ENCODE measurements at places on chromosomes 2 and 18.
A peak's percentile ranks its signal among the peaks of the same experiment; 100 is the strongest.

GRCh38 chr2:114862243-114862642, 419.8 kb downstream of the DPP10 start:
- no peak for DNase-seq

GRCh38 chr2:132977812-132978529, 308.0 kb upstream of the LYPD1 start:
- DNase-seq = no peak

- DNase-seq = no peak
These were observed 316 bp downstream of the WDR12 start for GRCh38 chr2:202911203-202911511.

- no peak for DNase-seq
These were observed 336.8 kb downstream of the MYCN start for GRCh38 chr2:16277117-16277516.

DNA sequence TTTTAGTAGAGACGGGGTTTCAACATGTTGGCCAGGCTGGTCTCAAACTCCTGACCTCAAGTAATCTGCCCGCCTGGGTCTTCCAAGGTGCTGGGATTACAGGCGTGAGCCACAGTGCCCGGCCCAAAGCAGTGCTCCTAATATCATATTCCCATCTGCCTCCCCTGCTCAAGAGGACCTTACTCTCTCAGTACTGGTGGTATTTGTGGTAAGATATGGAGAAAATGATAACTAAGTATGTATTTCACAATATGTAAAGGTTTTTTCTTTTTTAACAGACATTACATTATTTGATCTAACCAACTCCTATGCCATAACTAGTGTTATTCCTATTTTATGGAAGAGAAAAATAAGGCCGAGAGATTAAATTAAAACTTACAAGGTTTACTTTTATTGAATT, 201.0 kb downstream of the CAMKMT start:
- DNase-seq = no peak

DNA sequence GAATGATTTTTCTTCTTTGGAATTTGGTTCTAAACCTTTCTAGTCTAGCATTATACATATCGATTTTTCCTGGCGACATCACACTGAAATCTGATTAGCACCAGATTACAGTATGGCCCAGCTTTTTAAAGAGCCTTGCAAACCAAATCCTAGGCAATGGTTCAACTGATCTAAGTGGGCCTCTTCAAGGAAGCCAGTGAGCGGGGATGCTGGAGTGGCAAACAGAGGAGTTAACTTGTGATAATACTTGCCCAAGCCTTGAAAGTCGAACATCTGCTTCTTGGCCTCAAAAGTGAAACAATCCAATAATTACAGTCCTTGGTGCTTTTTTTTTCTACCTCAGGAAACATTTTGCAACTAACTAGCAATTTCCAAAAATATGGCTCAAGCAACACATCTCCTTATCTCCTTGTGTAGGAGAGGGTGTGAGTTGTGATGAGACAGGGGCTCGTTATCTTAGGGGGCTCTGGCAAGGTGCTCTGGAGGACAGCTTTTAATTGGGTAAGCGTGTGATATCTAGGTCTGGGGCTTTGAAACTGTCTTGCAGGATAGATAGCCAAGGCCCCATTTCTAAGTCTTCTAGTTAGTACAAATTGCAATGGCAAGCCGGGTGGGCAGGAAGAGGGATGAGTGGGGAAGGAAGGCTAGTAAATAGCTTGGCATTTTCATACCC, 240.2 kb upstream of the CCDC68 start:
- DNase-seq = no peak

- DNase-seq = no peak
These were observed 182.4 kb downstream of the CELF4 start for GRCh38 chr18:37383036-37383785.

GRCh38 chr2:73828389-73828817, 358 bp upstream of the STAMBP start:
- DNase-seq = no peak

DNA sequence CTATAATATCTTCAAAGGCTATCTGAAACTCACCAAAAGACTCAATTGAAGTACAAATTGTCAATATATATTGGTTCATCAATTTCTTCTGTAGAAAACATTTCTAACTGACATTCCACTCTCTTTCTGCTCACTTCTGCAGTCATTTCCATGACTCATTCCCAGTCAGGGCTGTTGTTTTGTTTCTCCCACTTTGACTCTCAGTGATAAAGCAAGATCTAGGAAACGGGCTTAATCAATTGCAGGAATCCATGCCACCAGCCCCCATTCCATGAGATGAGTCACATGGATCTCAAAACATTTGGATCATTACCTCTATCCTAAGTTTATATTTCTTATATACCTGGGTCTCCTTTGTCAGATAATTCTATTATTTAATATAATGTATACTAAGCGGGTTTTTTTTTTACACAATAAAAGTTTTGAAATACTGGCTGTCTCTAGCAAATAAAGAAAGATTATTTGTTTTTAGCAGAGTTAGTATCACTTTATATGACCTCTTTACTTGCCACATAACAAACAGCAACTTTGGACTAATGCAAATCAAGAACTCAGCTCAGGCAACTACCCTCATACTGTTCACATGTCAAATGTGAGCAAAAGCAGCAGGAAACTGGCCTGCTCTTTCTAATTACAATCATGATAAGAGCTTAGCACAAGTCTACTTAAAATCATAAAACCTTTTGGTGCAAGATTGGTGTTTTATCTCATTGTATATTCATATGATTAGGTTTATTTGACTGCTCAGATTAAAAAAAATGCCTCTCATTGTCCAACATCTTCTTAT, 251.1 kb upstream of the PIK3C3 start:
- DNase-seq = no peak

DNA sequence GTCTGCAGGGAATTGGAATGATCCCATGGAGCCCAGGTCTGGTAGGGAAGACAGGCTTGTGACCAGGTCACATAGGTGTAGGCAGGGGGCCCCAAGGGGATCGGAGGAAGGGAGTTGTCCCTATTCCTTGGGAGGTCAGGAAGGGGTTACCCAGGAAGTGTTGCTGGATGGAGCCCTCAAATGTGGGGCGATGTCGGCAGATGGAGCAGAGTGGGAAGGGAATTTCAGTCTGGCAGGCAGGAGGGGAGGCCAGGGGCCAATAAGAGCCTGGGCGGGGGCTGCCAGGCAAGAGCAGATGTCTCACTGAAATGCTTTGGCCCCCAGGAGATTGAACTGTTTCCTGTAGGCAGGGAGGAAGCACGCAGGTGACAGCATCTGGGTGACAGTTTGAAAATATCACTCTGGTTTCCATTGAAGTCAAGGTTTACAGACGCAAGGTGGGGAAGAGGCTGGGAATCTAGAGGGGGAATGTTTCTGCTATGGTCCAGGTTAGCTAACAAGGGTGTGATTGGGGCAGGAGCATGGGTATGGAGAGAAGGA, 81.5 kb upstream of the SMAD2 start:
- no peak for DNase-seq

DNA sequence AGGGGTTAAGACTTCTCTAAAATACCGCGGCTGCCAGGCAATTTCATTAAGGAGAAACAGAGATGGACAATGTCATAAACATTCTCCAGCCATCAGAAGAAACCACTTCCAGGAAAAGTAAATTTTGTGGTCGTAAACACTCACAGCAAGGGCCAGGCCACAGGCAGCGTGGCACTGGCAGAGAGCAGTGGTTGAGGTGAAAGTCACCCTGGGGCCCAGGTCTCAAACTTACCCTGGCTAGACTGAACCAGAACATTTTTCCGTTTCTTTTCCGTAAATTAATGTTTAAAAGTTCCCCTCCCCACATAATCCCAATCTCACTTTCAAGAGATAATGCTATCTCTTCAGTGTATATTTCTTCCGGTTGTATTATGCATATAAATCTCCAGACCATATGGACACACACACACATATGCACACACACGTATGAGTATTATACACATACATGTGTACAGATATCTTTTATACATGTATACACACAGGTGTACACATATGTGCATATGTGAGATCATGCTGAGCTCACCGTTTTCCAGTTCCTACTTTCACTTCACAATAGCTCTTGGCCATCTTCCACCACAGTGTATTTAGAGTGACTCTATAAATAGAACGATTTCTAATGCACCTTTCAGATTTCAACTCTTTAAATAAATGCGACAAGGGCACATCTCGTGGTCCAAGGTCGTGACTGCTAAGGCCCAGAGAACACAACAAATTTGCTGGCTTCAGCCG, 90.1 kb downstream of the MALT1 start:
- no peak for DNase-seq

DNA sequence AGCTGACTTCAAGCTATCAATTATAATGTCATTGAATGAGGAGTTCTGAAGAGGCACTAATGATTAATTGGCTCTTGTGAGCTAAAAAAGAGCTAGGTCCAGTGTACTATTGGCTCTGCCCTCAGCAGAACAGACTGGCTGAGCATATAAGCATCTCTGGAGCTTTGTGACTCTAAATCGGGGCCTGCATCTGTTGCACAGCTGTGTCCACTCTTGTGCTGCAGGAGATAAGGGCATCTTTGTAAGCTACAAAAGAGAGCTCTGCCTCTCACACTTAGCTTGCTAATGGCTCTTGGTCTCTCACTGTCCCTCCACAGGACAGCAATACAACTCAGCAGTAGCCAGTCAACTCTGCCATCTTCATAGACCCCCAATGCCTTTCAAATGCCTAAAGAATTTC, 61.5 kb upstream of the L3MBTL4 start:
- DNase-seq = no peak

DNA sequence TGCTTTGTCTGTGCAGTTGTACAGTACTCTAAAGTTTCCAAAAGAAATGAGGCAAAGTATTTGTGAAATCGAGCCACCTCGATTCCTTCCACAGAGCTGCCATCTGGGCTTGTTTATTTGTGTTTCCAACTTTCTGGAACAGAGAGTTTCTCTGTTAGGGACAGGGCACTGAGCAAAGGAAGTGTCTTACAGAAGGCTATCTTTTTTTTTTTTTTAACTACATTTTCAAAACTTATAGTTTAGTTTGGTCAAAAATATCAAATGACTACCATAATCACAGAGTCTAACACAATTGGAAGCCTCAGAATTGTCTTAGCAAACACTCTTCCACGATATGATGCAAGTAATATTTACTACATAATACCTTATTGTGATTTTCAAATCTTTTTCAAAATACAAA, 796 bp downstream of the RFTN2 start:
- no peak for DNase-seq

GRCh38 chr2:217218269-217219163, 358.7 kb upstream of the TNP1 start:
- DNase-seq = peak; percentile 87

GRCh38 chr2:129907256-129907998, 72.0 kb upstream of the RAB6C start:
- DNase-seq = no peak

- DNase-seq = no peak
These were observed 61.6 kb upstream of the NCOA1 start for GRCh38 chr2:24429197-24430074.

GRCh38 chr2:120374821-120375220, 28.9 kb downstream of the INHBB start:
- no peak for DNase-seq

GRCh38 chr2:227163998-227164762, at the start of the genes COL4A3 and COL4A4:
Gene COL4A3 (plus strand): TSS chr2:227164624. CDS start chr2:227164727, 103 bp downstream.
Gene COL4A4 (minus strand): TSS chr2:227164205. CDS start chr2:227147483, 16,722 bp downstream.
- DNase-seq = no peak

- no peak for DNase-seq
These were observed 68.4 kb downstream of the ACOXL start for GRCh38 chr2:110800611-110801402.

- DNase-seq = no peak
These were observed 292.5 kb upstream of the HDAC4 start for GRCh38 chr2:239693330-239693729.

GRCh38 chr18:41075212-41075611, 879.8 kb upstream of the PIK3C3 start:
- DNase-seq = no peak
